Dermis blood vessel endothelial cell (primary cell): ENCODE measurements at places on chromosomes 1 and 21.

DNA sequence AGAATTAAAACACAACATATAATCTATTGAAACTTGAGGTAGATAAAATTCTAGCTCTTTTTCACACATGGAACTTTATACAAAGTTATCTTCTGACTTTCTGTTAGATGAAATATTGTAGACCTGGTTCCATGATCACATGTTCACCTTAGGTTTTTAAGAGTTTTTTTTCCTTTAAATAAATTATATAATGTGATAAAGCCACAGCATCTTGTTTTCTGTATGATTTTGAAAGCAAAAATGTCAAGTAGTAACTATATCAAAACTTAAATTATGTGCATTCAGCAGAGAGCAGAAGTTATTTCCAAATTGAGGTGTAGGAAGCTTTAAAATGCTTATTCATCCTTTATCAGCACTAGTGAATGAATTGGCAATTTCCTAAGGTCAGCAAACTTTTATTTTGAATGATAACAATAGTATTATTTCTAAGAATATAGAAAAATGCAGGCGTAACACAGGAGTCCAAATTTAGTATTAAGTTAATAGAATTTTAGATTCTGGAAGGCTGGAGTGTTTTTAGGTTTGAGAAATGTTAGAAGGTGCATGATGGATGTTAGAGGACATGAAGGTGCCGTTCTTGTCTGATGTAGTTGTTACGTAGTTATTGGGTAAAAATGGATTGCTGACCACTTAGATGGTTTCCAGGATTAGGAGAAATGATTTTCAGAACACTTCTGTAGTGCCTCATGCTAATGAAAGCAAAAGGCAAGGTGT lies 17.5 kb downstream of the BACH1 start:
- no peak for DNase-seq

GRCh38 chr1:225877580-225877979 lies 4.6 kb downstream of the TMEM63A start:
- peak; percentile 73 for DNase-seq

DNA sequence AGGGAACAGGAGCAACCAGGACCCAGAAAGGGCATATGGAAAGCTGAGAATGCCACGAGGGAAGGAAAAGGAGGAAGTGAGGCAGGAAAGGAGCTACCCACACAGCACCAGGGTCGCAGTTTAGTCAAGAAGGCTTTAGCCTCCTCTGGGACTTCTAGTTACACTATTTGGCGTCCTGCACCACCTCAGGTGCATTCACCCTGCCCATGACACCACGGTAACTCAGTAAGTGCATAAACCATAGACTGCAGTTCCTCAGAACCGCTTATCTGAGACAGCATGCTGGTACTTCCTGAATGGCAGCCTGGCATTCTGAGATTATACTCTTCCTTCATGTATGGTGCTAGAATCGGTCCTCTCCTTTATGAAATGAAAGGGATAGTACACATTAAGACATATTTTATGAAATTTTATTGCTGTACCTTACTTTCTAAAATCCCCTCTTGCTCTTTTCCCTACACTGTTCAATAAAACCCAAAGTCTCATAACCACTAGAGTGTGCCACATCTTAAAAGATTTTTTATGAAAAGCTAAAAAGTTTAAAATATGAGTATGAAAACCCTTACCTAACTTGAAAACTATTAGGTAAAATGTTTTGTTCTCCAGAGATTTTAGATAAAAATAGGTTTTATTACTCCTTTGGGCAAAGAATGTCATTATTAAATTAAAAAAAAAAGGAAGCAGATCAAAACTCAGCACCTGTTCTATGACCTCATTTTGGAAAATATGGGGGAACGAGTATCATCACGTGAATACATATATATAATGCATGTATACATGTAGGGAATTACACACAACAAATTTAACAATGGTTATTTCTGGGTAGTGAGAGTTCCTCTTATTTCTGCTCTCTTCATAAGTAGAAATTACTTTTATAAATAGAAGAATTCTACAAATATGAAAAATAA lies 67.3 kb downstream of the VAV3 start:
- DNase-seq, result peak; percentile 24

- no peak for DNase-seq
Observed at GRCh38 chr21:39187141-39187540, 3.9 kb upstream of the PSMG1 start.

GRCh38 chr21:25638660-25639550 lies at the start of gene JAM2:
Gene JAM2 (plus strand): TSS chr21:25639258. CDS start chr21:25639822, 564 bp downstream.
- peak; percentile 3 for DNase-seq

DNA sequence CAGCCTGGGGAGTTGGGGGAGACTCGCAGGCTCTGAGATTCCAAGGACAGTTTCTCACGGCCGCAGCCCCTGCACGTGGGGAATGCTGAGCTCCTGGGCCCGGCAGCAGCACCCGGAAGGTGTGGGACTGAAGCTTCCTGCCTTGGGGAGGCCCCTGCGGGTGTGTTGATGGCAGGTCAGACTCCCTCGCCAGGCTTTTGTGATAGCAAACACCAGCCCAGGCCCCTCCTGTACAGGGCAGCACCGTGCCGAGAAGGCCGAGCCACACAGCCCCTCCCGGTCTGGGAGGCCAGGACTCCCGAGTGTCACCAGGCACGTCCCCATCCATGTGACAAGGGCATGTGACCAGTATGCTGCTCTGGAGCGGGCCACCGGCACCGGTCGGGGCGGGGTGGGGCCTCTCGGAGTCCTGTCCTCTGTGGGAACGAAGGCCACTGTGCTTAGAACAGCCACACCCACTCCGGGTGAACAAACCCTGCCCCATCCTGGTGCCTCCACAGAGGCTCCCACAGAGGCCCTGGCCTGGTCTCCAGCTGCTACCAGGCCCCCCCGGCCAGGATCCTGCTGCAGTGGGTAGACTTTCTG lies 31.1 kb upstream of the ARHGEF16 start:
- DNase-seq, result peak; percentile 19
